ENCODE measurements at places on chromosomes 1 and 21. TPM values are rescaled to one million over a fixed set of nuclear protein-coding genes. Genes with fewer than 3 reads are reported as not detected.

C8B gene
- not detected for total RNA-seq

GUCA2B gene
- total RNA-seq, result not detected

RBM11 gene
- not detected for total RNA-seq

PPCS gene
- total RNA-seq, result 69.1 TPM

NCF2 gene
- not detected for total RNA-seq
